ENCODE measurements at places on chromosomes 7 and 10.
A peak's percentile ranks its signal among the peaks of the same experiment; 100 is the strongest.

DNA sequence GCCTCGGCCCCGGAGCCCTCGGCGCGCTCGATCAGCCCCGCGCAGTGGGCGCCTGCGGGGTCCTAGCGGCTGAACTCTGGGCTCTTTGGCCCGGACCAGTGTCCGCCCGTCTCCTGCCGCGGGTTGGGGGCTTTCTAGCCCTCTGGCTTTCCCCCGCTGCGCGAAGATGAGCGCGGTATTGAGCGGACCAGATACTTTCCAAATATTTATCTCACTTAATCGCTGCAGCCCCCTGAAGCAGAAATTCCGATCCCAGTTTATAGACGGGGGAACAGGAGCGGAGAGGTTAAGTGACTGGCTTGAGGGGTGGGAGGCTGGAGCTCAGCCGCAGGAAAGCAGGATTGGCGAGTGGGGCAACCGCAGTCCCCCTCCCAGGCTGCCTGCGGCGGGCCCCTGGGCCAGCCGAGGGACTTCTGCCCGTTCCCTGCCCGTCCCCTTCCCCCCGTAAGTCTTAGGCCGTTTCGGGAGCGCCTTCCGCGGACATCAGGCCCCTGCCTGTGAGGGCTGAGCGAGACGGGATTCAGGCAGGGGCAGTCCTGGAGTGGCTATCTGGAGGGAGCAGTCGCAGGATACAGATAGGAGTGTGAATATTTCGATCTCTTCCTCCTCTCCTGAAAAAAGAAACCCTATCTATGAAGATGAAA lies 565 bp downstream of the STRIP2 start:
- no peak for DNase-seq

DNA sequence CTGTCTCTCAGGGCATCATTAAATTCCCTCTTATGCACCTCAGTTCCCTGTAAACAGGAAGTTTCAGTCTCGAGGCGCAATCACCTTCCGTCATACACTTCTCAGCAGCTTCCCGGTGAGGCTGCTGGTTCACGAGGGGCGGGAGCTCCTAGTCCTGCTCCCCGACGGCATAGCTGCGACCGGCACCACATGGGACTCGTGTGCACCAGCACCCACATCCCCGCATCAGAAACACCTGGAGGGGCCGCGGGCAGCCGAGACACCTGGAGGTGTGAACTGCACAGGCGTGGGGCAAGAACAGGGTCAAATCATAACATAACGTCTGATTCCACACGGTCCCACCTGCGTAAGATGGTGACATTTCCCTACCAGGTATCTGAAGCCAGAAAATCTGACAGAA lies 52.7 kb downstream of the DIP2C start:
- DNase-seq = no peak

- no peak for DNase-seq
These were observed 123.9 kb downstream of the CACNA2D1 start for GRCh38 chr7:82319674-82320118.

- DNase-seq = no peak
These were observed 91.1 kb upstream of the DDC start for GRCh38 chr7:50656141-50656895.

GRCh38 chr10:88120075-88120474 lies 256.6 kb downstream of the PTEN start:
- no peak for DNase-seq

DNA sequence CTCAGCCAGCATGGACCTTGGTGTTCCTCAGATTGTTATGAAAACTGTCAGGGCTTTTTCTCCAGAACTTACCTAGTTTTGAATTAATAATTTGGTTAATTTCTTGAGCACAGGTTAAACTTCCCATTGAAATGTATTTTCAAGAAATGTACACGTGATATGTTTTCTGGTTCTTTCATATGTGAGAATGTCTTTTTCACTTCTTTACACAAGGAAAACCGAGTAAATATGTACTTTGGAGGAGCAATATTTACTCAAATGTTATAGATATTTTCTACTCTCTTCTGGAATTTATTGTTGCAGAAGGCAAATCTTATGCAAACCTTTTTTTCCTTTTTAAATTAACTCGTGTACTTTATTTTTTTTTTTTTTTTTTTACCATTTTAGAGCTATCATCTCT lies 134.3 kb downstream of the AHR start:
- no peak for DNase-seq

DNA sequence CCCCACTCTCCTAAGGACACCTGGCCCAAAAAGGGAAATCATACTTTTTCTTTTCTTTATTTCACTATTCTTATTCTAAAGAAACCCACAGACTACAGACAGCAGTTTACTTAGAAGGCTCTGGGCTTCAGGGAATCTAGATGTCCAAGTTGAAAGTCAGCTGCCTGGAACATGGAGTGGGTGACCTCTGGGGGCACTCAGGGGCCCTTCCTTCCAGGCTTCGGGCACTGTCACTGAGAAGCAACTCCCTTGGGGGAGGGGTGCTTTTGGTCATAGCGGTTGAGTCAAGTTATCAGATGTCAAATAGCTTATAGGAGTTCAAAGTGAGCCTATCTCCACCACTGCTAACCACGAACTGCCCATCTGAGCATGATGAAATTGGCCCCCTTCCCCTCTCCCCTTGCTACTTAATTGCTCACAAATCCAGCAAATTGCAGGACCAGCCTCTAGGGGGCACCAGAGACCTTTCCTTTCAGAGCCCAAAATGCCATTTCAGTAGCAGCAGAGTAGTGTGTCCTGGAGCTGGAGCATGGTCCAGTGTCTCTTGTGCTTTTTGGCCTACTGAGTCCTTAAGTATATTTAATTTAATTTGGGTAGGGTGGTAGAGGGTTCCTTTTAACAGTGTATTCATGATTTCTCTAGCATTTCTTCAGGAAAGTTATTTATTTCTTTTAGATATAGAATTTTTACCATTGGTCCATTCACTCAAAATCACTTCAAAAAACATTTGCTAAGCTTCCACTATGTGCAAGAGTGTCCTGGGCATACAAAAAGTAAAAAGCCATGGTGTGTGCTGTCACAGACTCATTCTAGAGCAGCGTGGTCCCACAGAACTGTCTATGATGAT lies 463.8 kb downstream of the KCNMA1 start:
- peak; percentile 61 for DNase-seq

DNA sequence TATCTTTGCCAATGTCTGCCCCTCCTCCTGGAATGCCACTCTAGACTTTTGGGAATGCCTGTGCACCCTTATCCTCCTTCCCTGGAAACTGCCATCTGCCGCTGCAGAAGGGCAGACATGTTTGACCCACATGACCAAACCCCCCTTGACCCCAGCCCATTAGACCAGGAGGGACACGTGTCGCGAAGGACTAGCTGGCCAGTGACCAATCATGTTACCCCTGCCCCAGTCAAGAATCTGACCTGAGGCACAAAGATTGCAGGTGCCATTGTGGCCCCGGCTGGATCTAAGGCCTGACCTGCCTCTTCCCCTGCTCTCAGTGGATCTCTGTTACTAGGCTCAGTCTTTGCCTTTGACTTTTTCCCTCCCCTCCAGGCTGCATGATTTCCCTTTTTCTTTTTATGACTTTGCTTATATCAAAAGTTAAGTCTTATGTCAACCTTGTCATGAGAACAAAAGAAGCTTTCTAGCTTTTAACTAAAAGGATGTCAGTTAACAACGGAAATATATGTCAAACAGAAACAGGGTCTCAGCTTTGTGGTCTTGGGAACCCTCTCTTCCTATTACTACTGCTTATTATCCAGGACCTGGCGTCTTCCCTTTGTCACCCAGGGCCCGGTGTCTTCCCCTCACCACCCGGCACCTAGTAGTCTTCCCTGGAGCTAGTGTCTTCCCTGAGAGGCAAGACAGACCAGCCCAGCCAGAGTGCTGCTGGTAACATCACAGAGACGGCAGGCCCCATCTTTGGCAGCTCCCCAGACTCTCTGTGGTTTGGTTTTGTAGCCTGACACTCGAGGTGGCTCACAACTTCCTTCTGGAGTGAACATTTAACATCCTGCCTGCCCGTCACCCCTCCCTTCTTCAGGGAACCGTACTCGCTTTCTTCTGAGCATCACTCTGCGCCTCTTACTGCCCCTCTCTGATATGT lies 24.4 kb upstream of the PPIF start:
- no peak for DNase-seq

DNA sequence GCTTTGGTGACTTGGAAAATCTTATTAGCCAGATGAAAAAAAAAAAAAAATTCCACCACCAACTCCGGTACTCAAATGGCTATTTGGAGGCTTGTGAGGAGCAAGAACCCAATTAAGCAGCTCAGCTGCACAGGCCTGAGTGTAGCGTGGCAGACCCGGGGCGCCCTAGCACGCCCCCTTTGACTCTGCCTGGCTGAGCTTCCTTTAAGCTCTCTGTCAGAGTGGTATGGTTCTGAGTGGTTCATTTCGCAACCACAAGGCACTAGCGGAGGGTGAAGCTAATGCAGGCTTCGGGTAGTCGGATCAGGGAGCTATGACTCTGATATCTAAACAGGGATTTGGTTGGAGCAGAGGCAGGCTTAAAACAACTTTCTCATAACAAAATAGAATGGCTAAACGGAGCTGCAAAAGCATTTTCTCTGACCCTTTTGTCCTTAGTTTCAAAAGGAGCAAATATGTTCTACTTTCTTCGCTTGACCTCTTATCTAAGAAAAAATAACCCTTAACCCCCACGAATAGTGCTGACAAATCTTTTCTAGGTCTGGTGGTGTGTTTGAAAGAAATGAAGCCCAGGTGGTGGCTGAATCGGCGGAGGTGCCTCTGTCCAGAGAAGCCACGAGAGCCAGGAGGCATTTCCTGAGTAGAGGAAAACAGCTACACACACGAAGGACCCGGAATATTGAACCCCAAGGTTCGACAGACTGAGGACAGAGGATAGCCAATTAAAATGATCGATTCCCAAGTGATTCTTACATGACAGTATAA lies 285.4 kb upstream of the GLI3 start:
- no peak for DNase-seq
